ENCODE measurements at places on chromosomes 6 and 20.

DNA sequence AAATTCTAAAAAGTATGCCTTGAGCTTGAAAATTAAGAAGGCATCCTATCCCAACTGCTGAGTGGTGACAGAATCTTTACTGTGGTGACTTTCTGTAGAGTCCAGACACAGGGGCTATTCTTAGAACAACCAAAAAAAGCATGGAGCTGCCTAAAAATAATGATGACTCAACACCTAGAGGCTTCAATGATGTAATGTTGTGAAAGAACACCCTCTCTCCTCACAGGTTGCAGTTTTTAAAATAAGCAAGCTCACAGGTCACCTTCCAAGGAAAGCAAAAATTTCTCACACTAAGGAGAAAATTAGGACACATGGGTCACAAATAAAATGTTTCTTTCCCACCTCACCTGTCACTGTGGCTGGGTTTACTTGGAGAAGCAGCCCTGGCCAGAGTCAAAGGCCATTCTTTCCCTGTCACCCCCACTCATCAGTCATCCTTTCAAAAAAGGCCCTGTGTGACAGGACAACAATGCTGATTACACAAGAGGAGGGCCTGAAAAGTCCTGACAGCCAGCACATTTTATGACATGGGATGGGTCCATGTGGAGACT lies 53.5 kb downstream of the RCAN2 start:
- no peak for DNase-seq

GRCh38 chr6:38524436-38525145 lies 115.1 kb downstream of the BTBD9 start:
- no peak for DNase-seq

DNA sequence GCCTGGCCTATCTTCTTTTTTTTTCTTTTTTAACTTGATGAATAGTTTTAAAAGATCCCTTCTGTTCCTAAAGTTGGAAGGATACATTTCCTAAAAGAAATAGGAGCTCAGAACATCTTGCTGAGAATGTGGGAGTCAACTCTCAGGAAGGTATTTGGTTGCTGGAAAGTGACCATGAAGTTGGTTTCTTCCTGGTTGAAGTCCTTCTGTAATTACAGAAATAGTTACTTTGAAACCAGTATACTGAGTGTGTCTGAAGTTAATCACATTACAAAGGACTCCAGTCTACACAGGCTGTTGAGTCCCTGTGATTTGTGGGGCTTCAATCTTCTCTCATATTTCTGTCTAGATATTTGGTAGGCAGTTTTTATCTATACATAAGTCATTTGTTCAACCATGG lies 9.8 kb upstream of the PLEKHG1 start:
- no peak for DNase-seq

GRCh38 chr20:57806476-57806875 lies 96.7 kb upstream of the PMEPA1 start:
- DNase-seq = no peak

- DNase-seq = no peak
These were observed 97.5 kb downstream of the NFATC2 start for GRCh38 chr20:51444922-51445438.

DNA sequence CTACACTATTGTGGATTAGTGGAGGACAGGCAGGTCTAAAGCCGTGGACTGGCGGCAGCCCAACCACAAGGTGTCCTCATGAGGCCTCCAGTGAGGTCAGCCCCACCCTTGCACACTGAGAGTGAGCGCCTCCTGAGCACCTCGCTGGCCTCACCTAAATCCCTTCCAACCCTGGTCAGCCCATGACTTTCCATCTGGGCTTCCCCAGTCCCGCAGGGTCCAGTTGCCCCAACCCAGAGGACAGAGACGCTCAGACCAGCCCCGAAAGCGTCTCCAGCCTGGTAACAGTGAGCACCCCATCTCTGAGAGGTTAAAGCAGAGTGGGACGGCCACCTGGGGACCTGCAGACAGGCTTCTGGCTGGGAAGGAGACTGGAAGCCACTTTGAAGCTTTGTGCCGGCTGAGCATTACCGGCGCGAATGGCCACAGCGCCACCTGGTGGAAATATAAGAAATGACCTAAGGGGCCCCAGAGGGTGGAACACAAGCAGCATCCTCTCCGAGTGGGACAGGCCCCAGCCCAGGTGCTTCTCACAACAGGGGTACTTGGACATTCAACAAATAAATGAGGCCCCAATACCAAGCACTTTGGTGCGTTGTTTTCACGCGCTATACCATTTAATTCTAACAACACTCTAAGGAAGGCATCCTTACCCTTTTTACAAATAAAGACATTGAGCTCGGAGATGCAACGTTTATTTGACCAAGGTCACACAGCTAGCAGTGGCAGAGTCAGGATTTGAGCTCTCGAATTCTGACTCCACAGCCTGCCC lies 65.7 kb upstream of the TOP1 start:
- DNase-seq = peak; percentile 83

GRCh38 chr6:108594640-108595039 lies 33.9 kb downstream of the FOXO3 start:
- DNase-seq = no peak

- no peak for DNase-seq
These were observed 75.9 kb downstream of the PLCG1 start for GRCh38 chr20:41213150-41213820.

GRCh38 chr6:142945049-142945445 lies at the start of gene HIVEP2:
TSS of gene HIVEP2 (minus strand) at chr6:142945176. CDS start at chr6:142774738, 170,438 bp downstream.
- peak; percentile 89 for DNase-seq

DNA sequence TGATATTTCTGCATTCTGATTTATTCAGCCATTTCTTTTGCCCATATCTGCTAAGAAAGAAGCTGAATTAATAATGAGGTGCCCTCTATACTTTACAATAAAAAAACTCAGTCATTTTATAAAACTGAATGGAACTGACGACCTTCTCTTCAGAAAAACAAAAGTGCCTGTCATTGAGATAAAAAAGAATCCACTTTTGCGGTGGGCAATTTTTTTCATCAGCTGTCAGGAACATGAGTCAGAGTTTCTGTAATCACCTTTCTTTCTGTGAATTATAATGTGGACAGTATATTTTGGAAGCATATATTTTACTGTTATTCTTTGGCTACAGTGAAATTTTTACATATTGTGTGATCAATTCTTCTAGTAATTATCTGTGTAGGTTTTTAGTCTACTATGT lies 33.4 kb downstream of the IL20RA start:
- no peak for DNase-seq

DNA sequence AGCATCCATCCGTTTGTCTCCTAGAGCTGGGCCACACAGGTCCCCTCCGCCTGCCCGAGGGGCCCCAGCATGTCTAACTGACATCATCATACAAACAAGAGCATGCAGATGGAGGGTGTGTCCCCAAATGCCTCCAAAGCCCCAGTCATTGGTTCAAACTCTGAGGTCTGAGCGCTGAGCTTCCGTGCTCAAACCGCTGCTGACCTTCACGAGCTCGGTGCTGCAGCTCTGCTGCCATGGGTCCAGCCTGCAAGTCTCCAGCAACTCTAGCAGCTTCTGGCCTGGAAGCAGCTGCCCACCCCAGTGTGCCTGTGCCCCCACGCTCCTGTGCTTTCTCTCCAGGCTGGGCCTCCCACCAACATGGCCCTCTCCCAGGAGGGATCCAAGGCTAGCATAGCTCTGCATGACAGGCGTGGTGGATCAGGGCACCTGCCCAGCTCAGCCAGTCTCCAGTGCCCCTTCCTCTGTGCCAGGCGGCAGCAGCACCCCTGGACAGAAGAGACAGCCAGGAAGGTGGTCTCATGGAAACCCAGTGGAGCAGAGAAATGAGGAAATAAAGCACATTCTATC lies 131.6 kb upstream of the PMEPA1 start:
- no peak for DNase-seq

DNA sequence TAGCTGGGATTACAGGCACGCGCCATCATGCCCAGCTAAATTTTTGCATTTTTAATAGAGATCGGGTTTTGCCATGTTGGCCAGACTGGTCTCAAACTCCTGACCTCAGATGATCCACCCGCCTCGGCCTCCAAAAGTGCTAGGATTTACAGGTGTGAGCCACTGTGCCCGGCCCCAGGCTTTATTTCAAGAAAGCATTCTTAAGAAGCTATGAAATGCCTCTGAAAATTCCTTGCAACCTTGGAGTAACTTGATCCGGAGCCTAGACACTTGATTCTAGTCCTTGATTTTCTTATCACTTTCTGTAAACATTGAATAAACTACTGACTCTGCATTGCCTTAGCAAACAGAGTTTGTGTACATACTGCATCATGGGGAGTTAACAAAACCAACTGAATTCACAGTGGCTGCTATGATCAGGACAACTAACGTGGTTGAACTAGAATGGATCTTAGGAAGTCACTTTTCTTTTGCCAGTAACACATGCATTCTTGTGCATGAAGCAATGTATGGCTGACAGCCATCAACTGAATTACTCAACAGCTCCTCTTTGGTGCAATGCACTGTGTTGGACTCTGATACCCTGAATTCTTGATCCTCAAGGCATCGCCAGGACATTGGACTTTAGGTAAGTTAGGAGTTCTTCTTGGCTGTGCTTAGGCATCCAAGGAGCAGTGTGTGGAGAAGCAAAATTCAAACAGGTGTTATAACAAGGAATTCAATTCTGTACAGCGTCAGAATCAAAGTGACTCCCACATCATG lies 102.8 kb upstream of the TMEM170B start:
- no peak for DNase-seq
